A673 (cell line): ENCODE measurements at places on chromosomes 3 and 15. TPM values are rescaled to one million over a fixed set of nuclear protein-coding genes. Genes with fewer than 3 reads are reported as not detected.

DNA sequence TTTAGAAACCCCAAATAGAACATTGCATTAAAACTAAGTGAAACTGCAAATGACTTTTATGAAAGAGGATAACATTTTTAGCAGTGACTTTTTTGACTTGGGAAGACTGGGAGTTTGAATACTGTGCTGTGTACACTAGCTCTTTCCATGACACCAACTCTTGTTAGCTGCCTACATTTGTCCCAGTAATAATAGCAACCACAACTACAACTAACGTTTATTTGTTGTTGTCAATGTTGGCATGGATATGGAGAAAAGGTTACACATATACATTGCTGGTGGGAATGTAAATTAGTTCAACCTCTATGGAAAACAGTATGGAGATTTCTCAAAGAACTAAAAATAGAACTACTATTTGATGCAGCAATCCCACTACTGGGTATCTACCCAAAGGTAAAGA lies 329.6 kb upstream of the ADAMTS9 start:
- no peak for DNase-seq

- no peak for DNase-seq
Observed at GRCh38 chr3:182957226-182957625, 23.1 kb downstream of the DCUN1D1 start.

DNA sequence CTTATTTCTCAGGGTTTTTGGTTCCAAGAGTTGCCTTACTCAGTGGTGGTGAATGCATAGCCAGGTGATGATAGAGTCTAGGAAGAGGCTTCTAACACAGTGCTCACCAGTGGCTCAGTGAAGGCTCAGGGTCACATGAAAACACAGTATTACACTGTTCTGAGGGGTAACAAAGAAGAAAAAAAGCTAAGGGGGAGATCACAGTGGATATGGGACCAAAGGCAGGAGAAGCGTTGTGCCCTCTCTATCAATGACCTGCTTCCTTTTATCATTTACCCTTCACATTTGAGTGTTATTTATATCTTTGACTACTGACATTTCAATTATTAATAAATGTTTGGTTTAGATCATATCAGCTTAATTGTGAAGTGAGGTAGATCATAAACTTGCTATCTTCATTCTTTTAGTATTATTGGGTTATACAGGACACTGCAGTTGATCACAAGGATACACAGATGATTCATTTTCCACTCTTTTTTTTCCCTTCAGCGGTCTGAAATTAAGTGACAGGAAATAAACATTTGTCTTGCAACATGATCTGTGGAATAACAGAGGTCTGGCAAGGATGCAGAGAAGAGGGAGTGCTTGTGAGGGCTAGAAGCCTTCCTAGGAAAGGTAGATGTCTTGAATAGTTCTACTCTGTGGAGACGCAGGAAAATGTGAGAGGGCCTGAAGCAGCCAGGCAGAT lies 171.7 kb downstream of the C3orf38 start:
- peak; percentile 45 for DNase-seq

DNA sequence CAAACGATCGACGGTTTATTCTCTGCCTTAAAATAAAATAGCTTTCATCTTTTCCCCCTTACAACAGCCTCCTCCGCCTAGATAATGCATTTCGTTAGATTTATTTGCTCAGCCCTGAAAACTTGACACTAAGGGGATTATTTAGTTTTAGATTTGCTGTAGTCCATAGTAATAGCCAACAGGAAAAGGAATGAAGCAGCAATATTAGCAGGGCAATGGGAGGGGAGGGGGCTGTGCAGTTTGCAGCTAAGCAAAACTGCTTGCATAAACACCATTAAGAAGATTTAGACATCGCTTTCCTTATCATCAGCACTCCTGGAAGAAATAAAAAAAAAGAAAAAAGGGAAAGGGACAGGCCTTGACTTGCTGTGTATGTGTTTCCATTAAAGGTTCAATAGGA lies 286.5 kb upstream of the SOX14 start:
- DNase-seq = no peak

DNA sequence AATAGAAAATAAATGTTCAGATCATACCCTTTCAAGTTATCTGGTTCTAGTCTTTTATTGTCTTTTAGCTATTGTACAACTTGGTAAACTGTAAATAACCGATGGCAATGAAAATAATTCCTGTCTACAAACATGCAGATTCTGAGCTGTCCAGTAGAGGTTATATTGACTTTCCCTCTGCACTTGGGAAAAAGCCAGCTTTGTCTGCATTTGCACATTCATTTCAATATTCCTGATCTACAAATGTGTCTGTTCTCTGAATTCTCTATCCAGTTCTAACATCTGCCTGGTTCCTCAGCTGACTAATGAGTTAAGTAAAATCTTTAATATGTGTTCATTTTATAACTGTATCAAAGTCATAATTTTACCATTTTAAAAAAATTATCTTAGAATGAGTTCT lies 408.5 kb downstream of the ERC2 start:
- DNase-seq = no peak

Gene INSYN1
- total RNA-seq = 0.54 and 2.0 TPM in 2 replicates

DNA sequence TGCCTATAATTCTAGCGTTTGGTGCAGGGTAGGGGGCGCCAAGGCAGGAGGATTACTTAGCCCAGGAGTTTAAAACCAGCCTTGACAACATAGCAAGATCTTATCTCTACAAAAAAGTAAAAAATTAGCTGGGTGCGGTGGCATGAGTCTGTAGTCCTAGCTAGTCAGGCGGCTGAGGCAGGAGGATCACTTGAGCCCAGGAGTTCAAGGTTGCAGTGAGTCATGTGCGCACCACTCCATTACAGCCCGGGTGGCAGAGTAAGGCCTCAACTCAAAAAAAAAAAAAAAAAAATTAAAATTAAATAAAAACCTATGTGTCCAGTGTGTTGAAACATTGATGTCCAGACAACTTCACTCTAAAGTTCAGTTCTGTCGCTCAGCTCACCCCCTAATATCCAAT lies 78.2 kb upstream of the SOX2 start:
- DNase-seq = no peak

GRCh38 chr3:149781741-149782140 lies 10.6 kb downstream of the ANKUB1 start:
- no peak for DNase-seq

GRCh38 chr3:127033171-127033570 lies 50.3 kb downstream of the PLXNA1 start:
- DNase-seq = no peak

- peak; percentile 26 for DNase-seq
Observed at GRCh38 chr3:114527036-114527644, 233.3 kb downstream of the TIGIT start.

GRCh38 chr3:133563816-133564215 lies 9.7 kb upstream of the CDV3 start:
- no peak for DNase-seq

Gene HAUS2
- 39.5 and 44.1 TPM in 2 replicates for total RNA-seq

DNA sequence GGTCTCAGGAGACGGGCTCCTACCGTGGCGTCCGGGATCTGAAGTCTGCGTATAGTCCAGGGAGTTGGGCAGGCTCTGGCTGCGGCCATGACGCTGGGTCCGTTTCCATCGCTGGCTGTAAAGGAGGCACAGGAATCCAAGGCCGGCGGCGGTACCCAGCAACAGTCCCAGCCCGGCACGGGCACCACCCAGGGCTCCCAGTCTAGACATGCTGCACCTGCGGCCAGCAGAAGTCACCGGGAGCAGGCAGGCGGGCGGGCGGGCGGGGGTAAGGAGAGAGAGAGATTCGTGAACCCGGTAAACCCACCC lies 526 bp downstream of the RMDN3 start:
- DNase-seq = no peak
